ENCODE measurements at places on chromosomes 13 and 19. TPM values are rescaled to one million over a fixed set of nuclear protein-coding genes. Genes with fewer than 3 reads are reported as not detected.

Gene GZMM
- 0.29 TPM for total RNA-seq

Gene KLK6
- 3.3 TPM for total RNA-seq

Gene STAP2
- 78.5 TPM for total RNA-seq

Gene CLIP3
- total RNA-seq, result 2.1 TPM

Gene TMEM190
- not detected for total RNA-seq

Gene CYP2B6
- total RNA-seq, result not detected

Gene ERICH6B
- total RNA-seq, result not detected

Gene ATP1A3
- not detected for total RNA-seq

Gene TEX101
- 0.74 TPM for total RNA-seq

Gene ZNF667
- 3.0 TPM for total RNA-seq

Gene FCHO1
- 38.7 TPM for total RNA-seq

Gene ZNF71
- 7.7 TPM for total RNA-seq

Gene SETDB2
- total RNA-seq, result 9.6 TPM

Gene CFD
- total RNA-seq, result 871 TPM

Gene LGI4
- total RNA-seq, result 9.9 TPM

Gene APOC4
- total RNA-seq, result not detected

Gene CACNG6
- total RNA-seq, result not detected

Gene PTPRH
- total RNA-seq, result 0.30 TPM

Gene GFY
- total RNA-seq, result not detected

Gene GRIN3B
- total RNA-seq, result not detected

Gene CPAMD8
- total RNA-seq, result 13.9 TPM

Gene MEF2B
- 0.84 TPM for total RNA-seq

Measured in lower leg skin (tissue), 4 donors.